NCI-H1092 treated with DMSO at 0.1 percent for 48 hours (cell line): ENCODE measurements at places on chromosomes 5 and 9.

- no peak for DNase-seq
These were observed 50.3 kb downstream of the UBE2QL1 start for GRCh38 chr5:6498968-6499367.

DNA sequence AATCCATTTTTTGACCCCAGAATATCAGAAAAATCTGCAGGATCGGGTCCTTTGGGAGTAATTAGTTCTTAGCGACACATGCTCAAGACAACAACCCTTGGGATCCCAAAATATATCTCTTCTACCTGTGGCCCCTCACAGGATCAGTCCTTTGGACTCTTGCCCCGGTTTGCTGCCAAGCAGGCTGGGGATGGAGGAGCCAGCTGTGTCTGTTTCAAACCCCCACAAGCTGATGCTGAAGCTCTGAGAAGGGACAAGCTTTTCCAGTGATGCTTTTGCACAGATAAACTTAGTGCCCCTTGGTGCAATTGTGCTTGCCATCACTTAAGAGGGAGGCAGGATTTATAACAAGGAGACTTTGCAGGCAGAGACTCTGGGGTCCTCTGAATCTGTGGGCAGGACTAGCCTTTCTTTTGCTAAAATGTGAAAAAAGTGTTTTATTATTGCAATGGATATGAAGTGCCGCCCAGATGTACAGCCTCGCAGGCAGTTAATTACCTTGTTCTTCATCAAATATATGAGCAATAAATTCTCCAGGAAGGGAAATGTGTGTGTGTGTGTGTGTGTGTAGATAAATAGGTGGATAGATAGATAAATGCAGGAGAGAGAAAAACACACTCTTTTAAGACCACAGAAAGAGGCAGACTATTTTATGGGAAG, 9.6 kb upstream of the LHX2 start:
- DNase-seq: peak; percentile 28

DNA sequence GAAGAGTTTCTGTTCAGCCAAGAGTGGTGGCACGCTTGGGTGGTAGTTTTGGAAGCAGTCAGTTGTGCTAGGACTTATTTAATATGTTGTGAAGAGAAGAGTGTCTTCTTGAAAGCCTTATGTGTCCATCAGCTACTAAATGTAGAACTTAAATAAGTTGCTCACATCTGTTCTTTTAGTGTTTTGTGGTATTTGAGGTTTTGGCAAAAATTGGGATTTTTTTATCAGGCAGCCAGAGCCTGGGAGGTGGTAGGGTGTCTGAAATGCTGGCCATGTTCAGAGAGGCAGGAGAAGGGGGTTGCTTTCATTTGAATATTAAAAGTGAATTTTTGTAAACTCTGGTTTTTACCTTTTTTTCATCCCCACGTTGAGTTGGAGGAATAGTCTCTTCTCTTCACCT, 24.2 kb upstream of the ZBTB34 start:
- no peak for DNase-seq

DNA sequence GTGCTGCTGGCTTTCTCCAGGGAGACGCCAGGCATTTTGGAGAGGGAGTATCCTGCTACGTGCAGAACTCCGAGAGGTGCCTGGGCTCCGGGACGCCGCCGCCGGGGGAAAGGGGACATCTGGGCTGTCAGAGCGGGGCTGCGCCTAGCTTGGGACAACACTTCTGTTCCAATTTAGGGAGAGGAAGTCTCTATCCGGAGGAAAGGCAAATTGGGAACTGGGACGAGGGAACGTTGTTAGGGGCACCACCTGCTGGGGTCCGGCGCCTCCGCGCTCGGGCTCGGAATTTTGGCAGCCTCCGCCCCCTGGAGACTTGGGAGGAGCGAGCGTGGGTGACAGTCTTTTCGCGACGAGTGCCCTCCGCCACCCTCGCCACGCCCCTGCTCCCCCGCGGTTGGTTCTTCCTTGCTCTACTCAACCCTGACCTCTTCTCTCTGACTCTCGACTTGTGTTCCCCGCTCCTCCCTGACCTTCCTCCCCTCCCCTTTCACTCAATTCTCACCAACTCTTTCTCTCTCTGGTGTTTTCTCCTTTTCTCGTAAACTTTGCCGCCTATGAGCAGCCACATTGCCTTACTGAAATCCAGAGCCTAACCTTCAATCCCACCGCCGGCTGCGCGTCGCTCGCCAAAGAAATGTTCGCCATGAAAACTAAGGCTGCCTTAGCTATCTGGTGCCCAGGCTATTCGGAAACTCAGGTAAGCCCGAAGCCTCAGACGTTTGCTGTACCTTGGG, 1.6 kb downstream of the TSLP start:
- DNase-seq: peak; percentile 12

- DNase-seq: no peak
These were observed 86.7 kb downstream of the BRINP1 start for GRCh38 chr9:119282476-119283077.

GRCh38 chr5:109691996-109692395, 2.3 kb downstream of the MAN2A1 start:
- no peak for DNase-seq

- no peak for DNase-seq
These were observed 58.3 kb downstream of the IZUMO3 start for GRCh38 chr9:24487250-24487861.

- no peak for DNase-seq
These were observed 179.4 kb downstream of the PJA2 start for GRCh38 chr5:109230369-109230768.

GRCh38 chr9:72150127-72150526, 887 bp downstream of the GDA start:
- no peak for DNase-seq

- DNase-seq: no peak
These were observed 55.0 kb upstream of the CPLX2 start for GRCh38 chr5:175816348-175816747.

DNA sequence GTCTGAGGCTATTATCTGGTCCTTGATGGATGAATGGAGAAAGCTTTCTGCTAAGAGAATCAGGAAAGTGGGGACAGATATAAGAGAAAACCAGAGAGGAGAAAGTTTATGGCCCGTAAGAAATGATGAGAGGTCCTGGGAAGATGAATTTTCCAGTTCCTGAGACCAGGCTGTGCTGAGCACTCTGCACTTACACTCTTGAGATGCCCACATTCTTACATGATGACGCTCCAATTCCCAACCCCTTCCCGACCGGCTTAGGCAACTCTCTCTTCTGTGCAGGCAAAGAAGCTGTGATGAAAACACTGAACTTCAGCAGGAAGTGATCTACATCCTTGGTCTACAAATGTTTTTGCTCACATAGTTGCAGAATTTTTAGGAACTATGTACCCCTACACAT, 417.0 kb downstream of the ARHGEF28 start:
- no peak for DNase-seq

GRCh38 chr9:70125621-70126263, 82.1 kb downstream of the MAMDC2 start:
- DNase-seq: no peak

- DNase-seq: no peak
These were observed 539.4 kb downstream of the BNC2 start for GRCh38 chr9:16331031-16331430.

GRCh38 chr5:59178071-59178470, 595.2 kb downstream of the RAB3C start:
- DNase-seq: no peak

GRCh38 chr5:171528865-171529614, 109.6 kb downstream of the FGF18 start:
- no peak for DNase-seq

DNA sequence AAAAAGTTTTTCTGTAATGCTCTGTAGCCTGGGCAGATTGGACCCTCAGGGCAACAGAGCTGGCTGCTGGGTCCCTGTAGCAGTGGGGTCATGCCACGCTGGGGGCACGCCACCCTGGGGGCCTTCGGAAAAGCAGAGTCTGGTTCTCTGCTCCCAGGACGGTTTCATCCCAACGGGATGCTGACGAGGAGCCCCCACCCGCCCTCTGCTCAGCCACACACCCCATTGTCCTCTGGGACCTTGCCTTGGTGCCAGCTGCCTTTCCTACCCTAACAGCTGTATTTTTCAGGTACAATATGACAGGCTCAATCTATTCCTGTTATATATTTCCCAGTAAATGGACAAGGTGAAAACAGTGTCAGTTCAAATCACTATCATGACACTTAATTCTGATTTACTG, 29.0 kb upstream of the MVB12B start:
- DNase-seq: no peak

- no peak for DNase-seq
These were observed 30.9 kb upstream of the OR2K2 start for GRCh38 chr9:111360881-111361280.

DNA sequence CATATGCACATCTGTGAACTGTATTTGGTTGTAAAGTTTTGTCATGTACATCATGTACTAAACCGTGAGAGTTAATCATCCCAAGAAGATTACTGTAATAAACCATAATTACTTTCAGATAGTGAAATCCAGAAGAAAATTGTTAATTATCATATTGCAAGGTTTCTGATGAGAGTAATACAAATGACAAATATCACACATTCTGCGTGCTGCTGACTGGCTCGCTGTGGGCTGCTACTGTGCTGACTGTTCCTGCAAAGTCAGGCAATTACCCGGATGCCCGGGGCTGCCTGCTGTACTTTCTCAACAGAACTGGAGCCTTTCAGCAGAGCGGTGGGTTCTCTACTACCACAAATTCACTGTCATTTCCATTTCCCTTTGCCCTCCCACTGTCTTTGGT, 68.3 kb downstream of the SMARCA2 start:
- no peak for DNase-seq

GRCh38 chr9:105206496-105206820, 38.0 kb upstream of the SLC44A1 start:
- peak; percentile 61 for DNase-seq

- DNase-seq: no peak
These were observed 41.2 kb upstream of the ABCA1 start for GRCh38 chr9:104969116-104969515.

GRCh38 chr5:73558950-73559349, 6.5 kb downstream of the ANKRA2 start:
- no peak for DNase-seq

DNA sequence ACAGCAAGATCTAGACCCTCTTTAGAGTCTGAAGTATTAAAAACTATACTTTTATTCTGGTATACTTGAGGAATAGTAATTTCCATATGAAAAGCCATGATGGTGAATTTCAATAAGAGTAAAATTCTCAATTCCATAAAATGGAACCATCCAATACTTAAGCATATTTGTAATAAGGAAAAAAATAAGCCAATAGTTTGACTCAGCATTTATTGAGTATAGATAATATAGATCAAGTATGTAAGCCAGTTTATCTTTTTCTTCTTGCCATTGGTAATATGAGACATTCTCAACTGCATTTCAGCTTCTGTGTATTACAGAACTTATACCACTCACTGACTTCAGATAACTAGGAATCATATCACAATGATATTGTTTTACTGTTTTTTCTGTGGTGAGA, 361.0 kb downstream of the SLCO4C1 start:
- no peak for DNase-seq

DNA sequence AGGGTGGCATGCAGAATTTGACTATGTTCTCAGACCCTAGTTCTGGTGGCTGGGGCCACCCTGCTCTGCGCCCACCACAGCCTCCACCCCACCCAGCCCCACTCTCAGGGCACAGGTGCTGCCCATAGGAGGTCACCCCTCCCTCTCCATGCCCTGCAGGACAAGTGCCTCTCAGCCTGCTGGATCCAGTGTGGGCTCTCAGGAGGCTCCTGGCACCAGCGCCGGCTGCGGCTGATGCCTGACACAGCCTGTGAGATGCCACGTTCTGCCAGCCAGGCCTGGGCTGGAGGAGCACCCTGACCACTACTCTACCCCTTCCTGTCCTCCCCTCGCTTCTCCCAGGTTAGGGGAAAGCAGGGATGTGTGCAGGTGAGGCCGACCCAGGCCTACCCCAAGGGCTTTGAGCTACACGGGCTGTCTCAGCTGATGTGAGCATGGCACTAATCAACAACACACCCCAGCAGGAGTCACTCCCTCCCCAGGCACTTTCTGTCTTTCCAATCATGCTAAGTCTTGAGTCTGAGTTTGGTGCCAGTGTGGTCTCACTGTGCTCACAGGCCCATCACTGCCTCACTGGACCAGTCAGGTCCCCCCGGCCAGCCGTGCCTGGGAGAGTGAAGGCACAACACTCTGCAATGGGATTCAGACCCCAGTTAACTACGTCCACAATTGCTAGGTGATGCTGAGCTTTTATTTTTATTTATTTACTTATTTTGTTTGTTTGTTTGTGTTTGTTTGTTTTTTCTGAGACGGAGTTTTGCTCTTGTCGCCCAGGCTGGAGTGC, 12.1 kb upstream of the BARX1 start:
- no peak for DNase-seq

DNA sequence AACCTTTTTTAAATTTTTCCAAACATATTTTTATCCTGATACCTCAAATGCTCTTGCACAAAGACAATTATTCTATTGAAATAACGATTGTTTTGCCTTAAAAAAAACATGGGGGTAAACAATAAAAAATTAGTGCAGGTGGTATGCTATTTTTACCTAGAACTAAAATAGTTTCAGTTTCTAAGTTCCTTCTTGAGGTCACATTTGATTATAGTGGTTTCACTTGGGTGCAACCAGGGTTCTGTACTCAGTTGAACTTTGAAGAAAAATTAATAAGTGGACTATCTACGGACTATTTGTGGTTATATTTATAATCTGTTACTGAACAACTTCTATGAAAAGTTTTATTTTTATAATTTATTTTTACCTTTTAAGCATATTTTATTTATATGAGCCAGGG, 387.1 kb upstream of the IZUMO3 start:
- DNase-seq: no peak

- no peak for DNase-seq
These were observed 14.0 kb upstream of the TCF7 start for GRCh38 chr5:134100283-134101091.

- no peak for DNase-seq
These were observed at the start of gene GOLGA2 for GRCh38 chr9:128275198-128276007. Gene GOLGA2, minus strand, starts transcription at chr9:128276007. Its CDS starts 31 bp downstream, at chr9:128275976.

DNA sequence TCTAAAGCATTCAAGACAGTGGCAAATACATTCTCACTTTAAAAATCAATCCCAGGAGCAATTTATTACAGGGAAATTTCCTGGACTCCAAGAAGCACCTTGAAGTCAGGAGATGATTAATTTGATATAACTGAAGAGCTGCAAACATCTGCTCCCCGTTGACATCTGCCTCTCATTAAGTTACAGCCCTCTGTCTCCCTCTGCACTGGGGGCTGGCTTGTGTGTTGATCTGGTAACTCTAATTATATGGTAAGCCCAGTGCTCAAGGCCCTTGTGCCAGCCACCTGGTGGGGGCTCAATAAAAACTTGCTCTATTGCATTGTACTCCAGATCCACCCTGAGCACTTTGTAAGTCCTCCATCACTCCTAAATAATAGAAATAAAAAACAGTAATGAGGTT, 131.1 kb upstream of the ZNF462 start:
- peak; percentile 84 for DNase-seq

- DNase-seq: no peak
These were observed 65.4 kb downstream of the EGFLAM start for GRCh38 chr5:38323645-38324295.

DNA sequence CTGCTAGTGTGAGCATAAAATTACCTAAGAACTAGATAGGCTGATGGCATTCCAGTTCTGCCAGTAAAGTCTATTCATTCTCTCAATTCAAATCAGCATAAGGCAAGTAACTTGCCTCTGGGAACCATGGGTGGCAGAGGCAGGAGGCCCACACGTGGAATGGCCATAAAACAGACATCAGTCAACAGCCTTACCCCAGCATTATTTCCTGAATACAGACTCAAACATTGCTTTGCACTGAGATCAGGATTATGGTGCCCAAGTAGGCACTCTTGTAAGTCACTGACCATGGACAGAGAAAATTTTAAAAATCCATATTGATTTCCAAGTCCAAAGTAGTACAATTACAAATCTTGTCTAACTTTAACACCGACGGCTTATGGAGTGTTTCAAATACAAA, 157.7 kb downstream of the NR2F1-AS1 start:
- DNase-seq: no peak
